Central memory CD8-positive, alpha-beta T cell (primary cell): ENCODE measurements at places on chromosomes 2 and 18.

DNA sequence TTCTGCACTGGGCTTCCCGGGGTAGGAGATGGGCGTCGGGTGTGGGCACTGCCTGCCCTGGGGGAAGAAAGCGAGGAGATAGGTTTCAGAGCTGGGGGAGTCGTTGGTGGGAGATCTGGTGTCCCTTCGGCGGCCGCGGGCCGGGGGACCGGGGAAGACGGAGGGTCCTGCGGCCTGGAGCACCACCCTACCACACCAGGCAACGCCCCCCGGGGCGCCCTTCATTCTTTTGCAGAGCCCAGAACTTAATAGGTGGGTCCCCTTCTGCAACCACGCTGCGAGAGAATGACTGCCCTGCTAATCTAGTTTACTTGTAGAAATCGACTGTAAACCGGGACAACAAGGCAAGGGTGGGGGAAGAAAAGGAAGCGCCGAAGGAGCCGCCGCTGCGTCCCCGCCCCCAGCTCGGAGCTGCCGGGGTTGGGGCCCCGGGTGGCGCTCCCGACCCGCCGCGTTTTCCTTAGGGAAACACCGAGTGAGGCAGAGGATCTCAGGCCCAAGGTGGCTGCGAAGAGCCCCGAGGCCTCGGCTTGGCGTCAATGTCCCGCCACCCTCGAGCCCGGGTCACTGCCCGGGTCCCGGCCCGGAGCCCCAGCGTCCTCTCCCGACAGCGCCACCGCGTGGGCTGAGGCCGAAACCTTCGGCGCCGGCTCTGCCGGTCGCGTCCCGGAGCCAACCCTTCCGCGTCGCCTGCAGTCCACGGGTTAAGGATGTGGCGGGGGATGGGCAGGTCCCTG lies 5.4 kb upstream of the SATB2 start:
- DNase-seq = no peak

GRCh38 chr18:45712061-45712460 lies 11.9 kb upstream of the SLC14A1 start:
- no peak for DNase-seq

- DNase-seq = no peak
Observed at GRCh38 chr2:3142210-3142609, 235.4 kb downstream of the EIPR1 start.

DNA sequence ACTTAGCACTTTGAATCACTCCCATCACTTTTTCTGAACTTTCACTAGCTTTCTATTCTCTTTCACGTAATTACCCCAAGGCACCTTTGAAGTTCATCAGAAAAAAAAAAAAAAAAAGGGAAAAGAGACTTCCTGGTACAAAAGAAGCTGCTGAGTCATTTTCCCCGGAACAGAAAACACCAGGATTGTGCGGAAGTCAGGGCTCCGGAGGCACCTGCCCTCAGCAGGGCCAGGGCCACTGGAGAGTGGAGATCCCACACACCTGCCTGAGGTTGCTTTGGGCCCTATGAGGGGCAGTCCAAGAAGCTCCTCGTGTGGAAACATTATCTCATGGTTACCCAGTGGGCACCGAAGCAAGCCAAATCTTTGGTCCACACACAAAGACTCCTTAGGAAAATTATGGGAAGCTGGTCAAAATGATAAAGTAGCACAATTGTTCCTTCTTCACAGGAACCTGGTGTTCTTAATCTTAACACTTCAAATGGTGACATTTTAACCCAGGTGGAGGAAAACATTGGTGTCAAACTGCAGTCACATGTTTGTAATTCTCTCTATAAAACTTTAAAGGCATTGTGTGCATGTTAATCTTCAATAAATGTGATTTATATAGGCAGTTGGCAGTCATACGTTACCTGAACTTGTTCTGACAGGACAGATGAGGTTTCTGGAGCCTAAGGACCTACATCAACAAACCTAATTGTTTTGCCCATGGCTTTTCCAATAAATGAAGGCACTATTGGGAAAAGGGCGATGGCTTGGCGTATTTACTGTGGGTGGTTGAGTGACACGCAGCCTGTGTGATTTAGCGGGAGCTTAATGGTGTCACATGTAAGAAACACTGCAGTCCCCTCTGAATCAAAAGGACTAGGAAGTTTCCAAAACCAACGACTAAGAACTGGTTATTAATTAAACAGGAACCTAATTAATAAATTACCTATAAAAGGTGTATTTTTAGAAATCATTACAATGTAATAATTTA lies 23.4 kb upstream of the FAM110C start:
- DNase-seq = no peak

DNA sequence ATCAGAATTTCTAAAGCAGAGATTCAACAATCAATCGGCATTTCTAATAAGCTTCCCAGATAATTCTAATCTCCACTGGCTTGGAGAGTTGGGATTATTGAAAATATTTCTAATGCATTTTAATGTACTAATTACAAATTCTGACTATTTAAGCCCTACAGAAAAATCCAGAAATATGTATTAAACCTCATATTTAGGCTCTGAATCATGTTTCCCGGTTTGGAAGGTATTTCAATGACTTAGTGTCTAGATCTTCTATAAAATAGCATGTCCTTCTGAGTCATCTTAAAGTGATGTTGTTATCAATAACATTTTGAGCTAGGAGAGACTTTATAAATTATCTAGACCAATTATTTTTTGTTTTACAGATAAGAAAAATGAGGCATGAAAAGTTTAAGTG lies 258.8 kb upstream of the NRXN1 start:
- no peak for DNase-seq

DNA sequence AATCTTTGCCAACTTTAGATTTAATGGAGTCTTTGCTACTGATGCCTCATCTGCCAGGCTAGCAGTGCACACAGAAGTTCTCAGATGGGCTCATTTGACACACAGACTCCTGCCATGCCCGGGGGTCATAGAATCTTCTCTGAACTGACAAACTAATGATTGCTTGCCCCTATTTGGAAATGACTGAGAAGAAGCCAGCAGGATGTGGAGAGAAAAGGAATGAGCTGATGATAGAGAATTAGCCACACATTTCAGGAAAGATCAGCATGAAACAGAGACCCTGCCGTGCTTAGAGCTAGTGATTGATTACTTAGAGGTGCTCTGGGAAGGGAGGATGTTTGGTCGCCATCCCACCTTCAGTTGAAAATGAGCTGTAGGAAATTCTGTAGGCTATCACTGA lies 178.5 kb downstream of the TPGS2 start:
- DNase-seq = no peak

- DNase-seq = no peak
Observed at GRCh38 chr2:88754585-88755320, 63.3 kb downstream of the RPIA start.

GRCh38 chr2:172564376-172564775 lies 8.5 kb downstream of the PDK1 start:
- no peak for DNase-seq

- DNase-seq = no peak
Observed at GRCh38 chr2:231632559-231633142, 40.0 kb downstream of the TEX44 start.

DNA sequence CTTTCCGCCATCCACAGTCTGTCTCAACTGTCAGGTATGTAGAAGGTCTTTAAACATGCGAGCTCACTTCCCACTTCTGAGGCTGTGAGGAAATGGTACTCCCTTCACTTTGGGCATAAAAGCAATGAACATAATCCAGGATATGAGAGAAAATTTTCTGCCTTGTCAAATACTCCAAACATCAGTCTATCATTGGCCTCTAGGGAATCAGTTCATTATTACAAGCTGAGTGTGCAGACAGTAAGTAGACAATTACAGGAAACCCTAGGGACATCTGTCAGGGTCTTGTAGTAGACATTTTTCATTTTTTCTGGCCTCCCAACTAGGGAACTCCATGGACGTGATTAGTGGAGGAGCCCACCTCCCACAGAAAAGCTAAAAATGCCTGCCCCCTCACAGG lies 13.6 kb upstream of the APCDD1 start:
- no peak for DNase-seq

DNA sequence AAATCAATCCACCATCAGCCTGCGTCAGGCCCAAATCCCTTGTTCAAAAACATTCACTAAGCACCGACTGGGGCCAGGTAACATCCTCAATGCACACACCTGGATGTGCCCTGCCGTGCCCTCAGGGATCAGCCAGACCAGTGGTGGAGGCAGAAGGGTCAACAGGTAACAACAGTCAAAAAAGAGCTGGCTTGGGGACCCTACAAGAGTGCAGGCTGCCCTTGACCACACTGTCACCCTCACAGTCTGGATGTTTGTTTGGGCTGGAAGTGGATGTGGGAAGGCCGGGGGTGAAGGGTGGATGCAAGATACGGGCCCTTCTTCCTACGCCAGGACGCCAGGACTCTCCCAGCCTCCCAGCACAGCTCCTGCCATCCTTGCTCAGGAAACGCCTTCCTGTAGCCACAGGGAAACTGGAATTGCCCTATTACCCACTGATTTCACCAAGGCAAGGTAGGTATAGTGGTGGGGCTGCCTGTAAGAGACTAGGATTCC lies 2.7 kb downstream of the BIN1 start:
- no peak for DNase-seq

- DNase-seq = no peak
Observed at GRCh38 chr2:189393440-189394111, 47.7 kb upstream of the WDR75 start.

DNA sequence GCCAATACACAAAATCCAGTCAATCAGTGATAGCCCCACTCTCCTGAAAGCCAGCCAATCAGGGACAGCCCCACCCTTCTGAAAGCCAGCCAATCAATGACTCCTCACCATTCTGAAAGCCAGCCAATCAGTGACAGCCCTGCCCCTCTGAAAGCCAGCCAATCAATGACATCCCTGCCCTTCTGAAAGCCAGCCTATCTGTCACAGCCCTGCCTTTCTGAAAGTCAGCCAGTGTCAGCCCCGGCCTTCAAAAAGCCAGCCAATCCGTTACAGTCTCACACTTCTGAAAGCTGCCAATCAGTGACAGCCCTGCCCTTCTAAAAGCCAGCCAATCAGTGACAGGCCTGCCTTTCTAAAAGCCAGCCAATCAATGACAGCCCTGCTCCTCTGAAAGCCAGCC lies 95.9 kb upstream of the HDAC4 start:
- no peak for DNase-seq

DNA sequence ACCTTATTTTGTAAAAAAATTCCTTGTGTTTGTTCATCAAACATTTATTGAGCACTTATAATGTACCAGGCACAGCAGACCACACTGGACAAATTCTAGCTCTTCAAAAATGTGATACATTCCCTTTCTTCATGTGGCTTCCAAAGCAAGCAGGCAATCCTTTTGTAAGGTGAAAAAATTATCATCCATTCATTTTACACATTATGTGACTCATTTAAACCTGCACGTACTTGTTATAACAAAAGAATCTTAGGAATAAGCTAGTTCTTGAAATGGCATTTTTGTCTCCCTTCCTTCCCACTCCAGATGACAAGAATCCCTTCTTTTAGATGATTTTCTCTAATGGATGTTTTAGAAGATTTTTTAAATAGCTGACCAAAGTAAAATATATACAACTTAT lies 104.6 kb downstream of the KLF7 start:
- no peak for DNase-seq

GRCh38 chr2:174664084-174664759 lies 66.6 kb upstream of the WIPF1 start:
- no peak for DNase-seq

DNA sequence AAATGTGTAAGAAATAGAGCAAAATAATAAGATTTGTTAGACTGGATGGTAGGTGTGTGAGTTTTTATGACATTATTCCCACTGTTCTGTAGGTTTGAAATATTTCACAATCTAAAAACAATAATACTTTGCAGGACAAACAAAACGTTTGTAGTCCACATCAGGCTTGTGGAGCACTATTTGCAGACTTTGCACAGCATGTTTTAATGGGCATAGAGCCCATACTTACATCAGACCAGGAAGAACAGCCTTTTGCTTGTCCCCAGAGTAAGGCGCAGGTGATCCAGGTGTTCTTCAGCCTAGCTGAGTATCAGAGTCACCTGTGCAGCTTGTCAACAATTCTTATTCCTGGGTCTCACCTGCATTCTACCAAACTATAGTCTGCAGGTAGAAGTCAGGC lies 9.1 kb upstream of the STK39 start:
- no peak for DNase-seq

DNA sequence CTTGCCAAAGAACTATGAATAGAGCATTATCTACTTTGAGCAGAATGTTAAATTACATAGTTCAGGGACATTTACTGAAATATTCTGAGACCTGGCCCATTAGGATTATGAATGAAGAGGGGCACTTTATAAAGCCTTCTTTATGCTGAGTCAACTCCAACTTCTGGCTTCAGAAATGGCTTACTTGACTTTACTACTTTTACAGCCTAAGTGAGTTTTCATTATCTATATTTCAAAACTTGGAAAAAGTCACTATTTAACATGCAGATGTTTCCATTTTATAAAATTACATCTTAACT lies 37.7 kb downstream of the SESTD1 start:
- DNase-seq = no peak

- DNase-seq = no peak
Observed at GRCh38 chr2:65775839-65776238, 343.4 kb upstream of the SPRED2 start.

GRCh38 chr2:196591621-196592022 lies 47.9 kb upstream of the CCDC150 start:
- DNase-seq = no peak

- no peak for DNase-seq
Observed at GRCh38 chr2:15058015-15058720, 425.7 kb downstream of the LRATD1 start.

GRCh38 chr2:71962911-71963694 lies 184.6 kb downstream of the CYP26B1 start:
- DNase-seq = no peak

DNA sequence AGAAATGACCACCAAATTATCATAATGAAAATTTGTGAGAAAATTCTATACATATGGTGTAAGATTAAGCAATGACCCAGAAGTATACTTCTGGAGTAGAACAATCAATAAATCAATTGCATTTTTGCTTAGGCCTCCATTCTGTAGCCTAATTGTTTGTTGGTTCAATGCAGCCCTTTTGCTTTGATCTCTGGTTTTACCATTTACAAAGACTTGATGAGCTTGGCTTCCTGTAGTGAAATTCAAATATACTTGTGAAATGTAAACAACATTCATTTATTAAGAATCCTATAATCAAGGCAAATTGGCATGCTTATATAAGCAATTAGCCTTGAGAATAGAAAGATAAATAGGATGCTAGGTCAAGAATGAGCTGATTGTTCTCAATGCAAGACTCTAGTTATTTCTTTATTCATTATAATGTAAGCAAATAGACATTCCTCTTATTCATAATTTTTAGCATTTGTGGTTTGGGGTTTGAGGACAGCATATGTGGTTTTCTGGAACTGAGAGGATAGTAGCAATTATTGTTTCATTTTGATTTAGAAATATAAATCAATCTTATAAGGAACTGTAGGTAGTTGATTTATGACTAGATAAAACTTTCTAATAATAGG lies 9.7 kb downstream of the FMNL2 start:
- no peak for DNase-seq
